NCI-H1048 (cell line): ENCODE measurements at places on chromosomes 16 and 17.
A peak's percentile ranks its signal among the peaks of the same experiment; 100 is the strongest.

DNA sequence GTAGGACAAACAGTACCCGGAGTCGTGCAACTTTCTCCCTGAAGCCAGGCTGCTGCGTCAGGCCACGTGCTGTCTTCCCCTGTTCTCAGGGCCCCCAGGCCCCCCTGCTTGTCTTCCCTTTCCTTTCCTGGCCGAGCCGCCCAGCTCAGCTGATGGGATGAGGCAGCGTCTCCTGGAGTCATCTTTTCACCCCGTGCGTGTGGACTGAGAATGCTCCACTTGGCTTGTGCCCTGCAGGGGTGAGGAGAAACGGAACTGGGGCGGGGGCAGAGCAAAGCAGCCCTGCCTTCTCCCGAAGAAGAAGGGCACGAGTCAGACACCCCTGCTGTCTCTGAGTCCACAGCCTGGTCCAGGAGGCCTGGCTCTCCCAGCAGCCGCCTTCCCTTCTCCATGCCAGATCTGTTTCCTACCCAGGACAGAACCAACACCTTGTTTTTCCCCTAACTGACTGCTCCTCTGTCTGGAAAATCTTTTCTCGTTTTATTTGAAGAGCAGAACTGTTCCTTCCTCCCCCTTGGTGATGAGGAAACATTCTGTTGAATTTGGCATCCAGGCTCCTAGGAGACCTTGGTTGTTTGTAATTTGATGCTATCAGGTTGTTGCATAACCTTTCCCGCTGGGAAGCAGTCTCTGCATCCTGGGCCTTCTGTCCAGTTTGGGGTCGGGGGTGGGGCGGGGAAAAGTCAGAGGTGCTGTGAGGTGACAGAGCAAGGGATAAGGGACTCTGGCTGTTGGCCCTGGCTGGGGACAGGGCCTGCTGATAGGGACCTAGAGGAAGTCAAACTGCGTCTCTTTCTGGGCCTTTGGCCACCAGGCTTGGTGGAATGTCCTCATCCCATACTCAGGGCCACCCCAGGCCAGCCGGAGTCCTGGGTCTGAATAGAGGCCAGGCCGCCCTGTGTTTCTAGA lies 78.8 kb downstream of the WIPI1 start:
- DNase-seq, result no peak

DNA sequence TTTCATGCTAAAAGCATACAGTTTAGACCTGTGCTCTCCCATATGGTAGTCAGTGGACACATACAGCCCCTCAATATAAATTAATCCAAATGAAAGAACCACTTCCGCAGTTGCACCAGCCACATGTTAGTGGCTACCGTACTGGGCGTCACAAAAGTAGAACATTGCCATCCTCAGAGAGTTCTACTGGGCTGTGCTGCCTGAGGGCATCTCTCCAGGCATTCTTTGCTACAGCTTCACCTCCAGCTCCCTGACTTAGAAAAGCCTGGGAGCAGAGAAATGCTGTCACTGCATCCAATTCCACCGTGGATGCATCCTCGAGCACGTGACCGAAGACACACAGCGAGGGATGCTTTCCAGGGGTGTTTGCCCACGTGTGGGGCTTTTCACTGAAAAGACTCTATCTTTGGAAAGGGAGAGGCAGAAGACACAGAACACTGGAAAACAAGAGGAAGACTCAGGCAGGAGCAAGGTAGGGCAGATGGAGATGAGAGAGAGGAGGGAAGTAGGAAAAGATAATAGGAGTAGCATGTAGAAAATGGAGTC lies 86.4 kb downstream of the GAS7 start:
- no peak for DNase-seq

DNA sequence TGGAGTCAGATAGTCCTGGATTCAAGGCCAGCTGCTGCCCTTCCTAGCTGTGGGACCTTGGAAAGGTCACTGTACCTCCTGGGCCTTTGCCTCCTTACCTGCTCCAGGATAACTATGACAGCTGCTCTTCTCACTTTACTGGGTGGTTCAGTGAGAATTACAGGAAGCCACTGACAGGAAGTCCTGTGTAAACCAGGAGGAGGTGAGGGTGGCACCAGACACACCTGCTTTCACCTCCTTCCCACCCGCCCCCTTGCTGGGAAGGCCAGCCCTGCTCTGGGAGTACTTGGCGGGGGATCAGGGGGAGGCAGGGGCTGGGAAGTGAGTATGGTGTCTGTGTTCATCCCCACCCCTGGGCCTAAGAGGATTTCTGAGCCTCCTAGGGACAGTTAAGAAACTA lies 42.6 kb downstream of the CPNE2 start:
- DNase-seq, result no peak

- DNase-seq, result no peak
These were observed 29.1 kb upstream of the IRX6 start for GRCh38 chr16:55294931-55295342.

DNA sequence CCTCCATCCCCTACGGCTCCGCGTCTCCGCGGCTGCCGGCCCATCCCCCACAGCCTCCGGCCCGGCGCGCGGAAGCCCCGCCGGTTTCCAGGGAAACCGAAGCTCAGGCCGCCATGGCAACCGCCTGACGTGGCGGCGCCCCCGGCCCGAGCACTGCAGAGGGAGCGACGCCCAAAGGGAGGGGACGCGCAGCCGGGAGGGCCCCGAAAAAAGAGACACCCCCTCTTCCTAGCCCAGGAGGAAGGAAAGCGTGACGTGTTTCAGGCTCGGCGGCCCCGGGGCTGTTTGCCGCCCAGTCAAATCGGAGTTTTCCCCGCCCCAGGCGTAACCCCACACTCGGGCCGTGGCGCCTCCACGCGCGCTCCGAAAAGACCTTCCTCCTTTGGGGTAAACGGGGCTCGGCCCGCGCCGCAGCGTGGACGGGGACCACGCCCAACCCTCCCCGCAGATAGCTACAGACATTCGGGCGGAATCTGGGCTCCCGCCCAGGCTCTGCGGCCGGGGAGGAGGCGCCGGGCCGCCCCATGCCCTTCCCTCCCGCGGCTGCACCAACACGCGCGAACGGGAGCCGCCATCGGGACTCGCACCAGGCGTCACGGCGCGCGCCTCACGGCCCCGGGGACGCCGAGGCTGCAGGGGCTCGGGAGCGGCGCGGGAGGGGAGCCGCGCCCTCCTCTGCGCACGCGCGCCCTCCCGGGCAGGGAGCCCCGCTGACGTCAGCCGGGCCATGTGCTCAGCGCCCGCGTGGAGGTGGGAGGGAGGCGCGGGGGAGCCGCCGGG lies 7.5 kb downstream of the MNT start:
- peak; percentile 76 for DNase-seq

GRCh38 chr16:26139091-26139490 lies 447.3 kb downstream of the HS3ST4 start:
- DNase-seq, result no peak

- DNase-seq, result no peak
These were observed 1469.8 kb downstream of the CDH11 start for GRCh38 chr16:63652091-63652490.

DNA sequence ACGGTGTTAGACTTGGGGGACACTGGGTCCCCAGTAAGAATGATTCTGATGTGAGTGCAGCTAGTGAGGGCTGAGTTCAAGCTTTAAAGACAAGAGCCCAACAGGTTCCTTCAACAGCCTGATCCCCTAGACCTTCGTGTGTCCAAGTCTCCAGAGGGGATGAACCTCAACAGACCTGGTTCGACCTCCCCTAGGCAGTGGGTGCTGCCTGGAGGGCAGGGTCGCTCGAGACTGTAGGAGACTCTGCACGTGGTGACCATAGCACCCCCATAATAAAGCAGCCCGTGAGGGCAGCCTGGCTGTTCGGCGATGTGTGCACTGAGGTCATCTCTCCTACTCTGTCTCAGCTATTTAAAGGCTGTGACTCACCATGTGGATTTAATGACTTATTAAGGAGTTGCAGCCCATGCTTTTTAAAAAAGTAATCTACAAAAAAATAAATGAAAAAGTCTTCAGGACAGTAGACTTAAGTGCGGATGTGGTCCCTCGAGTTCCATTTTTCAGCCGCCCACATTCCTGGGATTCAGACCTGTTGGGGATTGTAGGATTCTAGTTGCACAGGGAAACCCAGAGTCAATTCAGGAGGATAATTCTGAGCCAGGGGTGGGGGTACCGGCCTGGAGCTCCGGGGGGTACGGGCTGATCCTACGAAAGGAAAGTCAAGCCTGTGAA lies 23.4 kb upstream of the METRNL start:
- no peak for DNase-seq

GRCh38 chr17:43983515-43984411 lies 20.7 kb upstream of the NAGS start:
- DNase-seq, result no peak

- no peak for DNase-seq
These were observed 623.2 kb downstream of the CDH8 start for GRCh38 chr16:61413021-61413420.

GRCh38 chr17:66233023-66233753 lies 4.0 kb upstream of the APOH start:
- DNase-seq, result no peak

DNA sequence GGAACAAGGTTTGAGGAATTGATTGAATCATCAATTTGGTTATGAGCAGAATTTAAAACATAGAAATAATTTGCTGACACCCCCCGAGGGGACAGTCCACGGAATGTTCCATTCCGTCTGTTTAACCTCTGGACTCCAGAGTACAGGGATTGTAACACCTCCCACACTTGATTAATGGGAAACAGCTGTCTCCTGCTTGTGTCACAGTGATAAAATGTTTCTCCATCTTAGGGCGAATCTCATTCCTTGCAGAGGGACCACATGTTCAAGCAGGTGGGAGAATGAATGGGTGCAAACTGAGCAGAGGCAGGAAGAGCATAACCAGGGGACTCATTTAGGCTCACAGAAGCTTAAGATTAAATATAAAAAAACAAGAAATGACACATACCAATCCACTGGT lies 249.5 kb upstream of the RBFOX1 start:
- DNase-seq, result no peak

DNA sequence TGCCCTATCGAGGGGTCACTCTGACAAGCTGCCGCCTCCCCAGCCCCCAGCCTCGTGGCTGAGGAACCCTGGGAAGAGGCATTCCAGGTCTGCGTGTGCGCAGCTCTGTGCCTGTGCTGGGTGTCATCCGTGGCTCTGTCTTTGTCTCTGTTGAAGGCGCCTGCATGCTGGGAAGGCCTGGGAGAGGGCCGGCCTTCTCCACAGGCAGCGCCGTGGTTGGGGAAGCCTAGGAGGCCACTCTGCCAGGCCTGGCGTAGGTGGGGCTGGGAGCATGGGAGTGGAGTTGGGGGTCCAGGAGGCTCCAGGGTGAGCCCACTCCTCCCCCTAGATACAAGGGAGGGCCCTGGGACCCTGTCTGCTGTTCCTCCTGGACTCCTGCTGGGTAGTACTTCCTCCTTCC lies 3.3 kb downstream of the NHERF2 start:
- no peak for DNase-seq

DNA sequence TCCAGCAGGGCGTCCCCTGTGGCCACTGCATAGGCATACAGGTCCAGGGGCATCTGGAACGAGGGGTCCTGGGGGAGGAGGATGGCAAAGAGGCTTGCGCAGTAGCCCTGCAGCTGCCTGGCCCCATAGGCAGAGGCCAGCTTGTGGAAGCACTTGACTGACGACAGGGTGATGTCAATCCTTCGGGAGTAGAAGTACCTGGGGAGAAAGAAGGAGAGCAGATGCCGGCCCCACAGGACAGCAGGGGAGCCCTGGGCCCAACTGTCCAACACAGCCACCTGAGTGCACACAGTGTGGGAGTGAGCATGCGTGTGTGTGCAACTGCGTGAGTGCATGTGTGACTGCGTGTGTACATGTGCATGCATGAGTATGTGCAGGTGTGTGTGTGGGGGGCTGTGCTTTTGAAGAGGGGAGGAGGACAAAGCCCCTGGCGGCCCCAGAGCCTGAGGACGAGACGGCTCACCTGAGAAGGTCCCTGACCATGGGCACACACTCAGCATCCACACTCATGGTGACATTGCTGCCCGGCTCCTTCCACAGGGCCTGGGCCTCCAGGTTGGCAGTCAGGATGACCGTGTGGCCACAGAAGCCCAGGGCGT lies 7.1 kb downstream of the LGALS3BP start:
- DNase-seq, result no peak

- DNase-seq, result no peak
These were observed 224.4 kb upstream of the CACNG5 start for GRCh38 chr17:66610361-66611133.

- no peak for DNase-seq
These were observed 95.4 kb upstream of the ANKFN1 start for GRCh38 chr17:56057869-56058268.
